Lung (tissue), 17 donors: ENCODE measurements at places on chromosomes 3 and 15. TPM values are rescaled to one million over a fixed set of nuclear protein-coding genes. Genes with fewer than 3 reads are reported as not detected.

DNA sequence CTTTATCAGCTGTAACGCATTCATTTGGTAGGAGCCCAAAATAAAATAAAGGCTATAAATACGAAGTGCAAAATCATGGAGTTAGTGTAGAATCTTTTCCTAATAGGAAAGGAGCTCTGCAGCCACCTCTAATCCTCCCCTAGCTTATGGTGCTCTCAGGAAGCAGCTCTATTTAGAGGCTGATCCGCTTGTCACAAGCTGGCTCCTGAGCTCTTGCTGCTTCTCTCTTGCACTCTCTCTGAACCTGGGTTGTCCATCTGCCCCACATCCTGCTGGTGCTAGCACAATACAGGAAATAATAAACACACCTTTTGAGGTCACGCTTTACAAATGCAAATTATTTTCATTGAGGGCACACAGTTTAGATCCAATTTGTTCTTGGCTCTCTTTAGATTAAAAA, 37.3 kb upstream of the BFSP2 start:
- no peak for DNase-seq

The RTF1 gene
- total RNA-seq = 38.6 TPM

GRCh38 chr3:30354972-30355371, 251.4 kb upstream of the TGFBR2 start:
- peak; percentile 19 for DNase-seq

DNA sequence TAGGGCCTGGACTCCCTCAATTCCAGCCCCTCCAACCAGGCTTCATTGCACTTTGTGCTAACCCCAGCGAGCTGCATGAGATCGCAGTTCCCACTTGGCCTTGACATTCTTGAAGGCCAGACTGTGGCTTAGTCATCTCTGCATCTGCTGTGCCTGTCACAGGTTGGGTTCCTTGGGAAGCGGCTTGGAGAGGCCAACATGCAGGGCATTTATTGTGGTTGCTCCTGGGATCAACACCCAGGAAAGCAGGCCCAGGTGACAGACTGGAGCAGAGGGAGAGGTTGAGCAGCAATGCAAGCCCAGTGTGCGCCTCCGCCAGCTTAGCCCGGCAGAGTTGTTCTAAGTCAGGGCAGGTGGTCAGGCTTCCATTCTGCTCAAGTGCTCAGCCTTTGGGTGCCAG, 10.5 kb downstream of the ABCF3 start:
- no peak for DNase-seq

- no peak for DNase-seq
Observed at GRCh38 chr3:150309557-150309956, 98.5 kb upstream of the TSC22D2 start.

- peak; percentile 79 for DNase-seq
Observed at GRCh38 chr15:101028321-101028720, 109.2 kb downstream of the LRRK1 start.

GRCh38 chr15:43777267-43777914, 625 bp upstream of the ELL3 start:
- no peak for DNase-seq

The FGF7 gene
- 19.3 TPM for total RNA-seq

- DNase-seq = peak; percentile 79
Observed at GRCh38 chr3:12436514-12437220, 47.6 kb upstream of the TSEN2 start.

DNA sequence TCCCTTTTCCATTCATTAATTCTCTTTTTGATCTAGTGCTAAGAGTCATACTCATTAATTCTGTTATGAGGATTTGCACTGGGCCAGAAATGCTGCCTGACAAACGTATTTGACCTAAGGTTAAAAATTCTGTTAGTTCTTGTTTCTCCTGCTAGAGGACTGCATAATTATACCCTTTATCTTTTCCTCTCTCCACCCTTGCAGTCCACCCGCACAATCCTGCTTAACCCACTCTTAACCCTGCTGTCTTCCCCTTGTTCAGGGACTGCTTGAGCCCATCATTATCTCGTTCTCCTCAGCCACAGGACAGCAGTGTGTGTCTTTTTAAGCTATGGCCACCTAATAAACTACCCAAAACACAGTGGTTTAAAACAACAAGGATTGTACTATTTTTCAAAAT, 31.1 kb upstream of the DYNC1LI1 start:
- DNase-seq = no peak

The MBD4 gene
- 49.8 TPM for total RNA-seq
